ENCODE measurements at places on chromosomes 2 and 18.

DNA sequence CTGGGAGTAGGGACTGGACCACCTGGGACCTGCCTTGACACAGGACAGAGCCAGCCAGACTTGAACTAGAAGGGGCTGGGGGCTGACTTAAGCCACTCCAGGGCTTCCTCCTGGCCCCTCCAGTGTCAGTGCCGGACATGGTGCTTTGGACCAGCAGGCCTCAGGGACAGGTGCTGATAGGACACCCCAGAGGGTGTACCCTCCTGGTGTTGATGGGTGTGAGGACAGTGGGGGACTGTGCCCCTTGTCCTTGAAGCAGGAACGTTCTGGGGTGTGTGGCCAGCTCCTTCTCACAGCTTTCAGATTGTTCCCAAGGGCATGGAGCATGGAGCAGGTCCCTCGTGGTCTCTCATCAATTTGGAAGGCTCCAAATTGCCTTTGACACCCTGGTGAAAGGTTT is 6.8 kb downstream of the MAL start:
- DNase-seq, result no peak

- DNase-seq, result no peak
Measured at GRCh38 chr2:3236300-3237045, 141.1 kb downstream of the EIPR1 start.

GRCh38 chr2:164932377-164932776 is 22.9 kb downstream of the SLC38A11 start:
- no peak for DNase-seq

- DNase-seq, result no peak
Measured at GRCh38 chr2:209380293-209380692, 43.6 kb upstream of the MAP2 start.

- DNase-seq, result no peak
Measured at GRCh38 chr2:200301953-200302858, 4.3 kb upstream of the SPATS2L start.

GRCh38 chr18:37698508-37699040 is 133.0 kb upstream of the CELF4 start:
- no peak for DNase-seq

GRCh38 chr2:205865905-205866441 is 183.7 kb downstream of the NRP2 start:
- DNase-seq, result no peak

DNA sequence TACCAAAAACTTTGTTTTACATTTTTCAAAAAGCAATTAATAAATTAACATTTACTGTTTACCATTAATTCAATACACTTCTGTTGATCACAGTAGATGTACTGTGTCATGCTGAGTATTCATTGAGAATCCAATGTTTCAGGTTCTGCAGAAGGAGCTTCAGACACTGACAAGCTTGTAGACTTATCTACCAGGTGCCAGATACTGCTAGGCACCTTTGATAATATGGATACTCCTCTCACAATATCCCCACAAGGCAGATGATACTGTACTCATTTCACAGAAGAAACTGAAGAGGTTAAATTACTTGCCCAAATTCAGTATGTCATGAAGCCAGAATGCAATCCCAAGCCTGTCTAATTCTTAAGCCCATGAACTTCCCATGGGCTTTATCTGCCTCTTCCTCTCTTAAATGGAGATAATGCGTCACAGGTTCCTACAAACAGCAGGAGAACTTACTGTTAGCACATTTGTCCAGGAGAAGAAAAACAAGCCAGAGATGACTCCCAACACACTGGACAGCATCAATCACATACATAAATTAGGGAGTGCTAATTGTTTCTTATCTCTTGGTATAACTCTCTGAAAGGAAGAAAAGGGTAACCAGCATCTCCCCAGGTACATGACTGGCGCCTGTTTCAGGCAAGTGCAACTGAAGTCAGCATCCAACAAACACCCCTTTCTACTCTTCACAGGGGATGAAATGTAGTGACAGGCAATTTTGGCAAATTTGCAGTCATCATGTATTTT is 27.4 kb downstream of the ITSN2 start:
- no peak for DNase-seq

DNA sequence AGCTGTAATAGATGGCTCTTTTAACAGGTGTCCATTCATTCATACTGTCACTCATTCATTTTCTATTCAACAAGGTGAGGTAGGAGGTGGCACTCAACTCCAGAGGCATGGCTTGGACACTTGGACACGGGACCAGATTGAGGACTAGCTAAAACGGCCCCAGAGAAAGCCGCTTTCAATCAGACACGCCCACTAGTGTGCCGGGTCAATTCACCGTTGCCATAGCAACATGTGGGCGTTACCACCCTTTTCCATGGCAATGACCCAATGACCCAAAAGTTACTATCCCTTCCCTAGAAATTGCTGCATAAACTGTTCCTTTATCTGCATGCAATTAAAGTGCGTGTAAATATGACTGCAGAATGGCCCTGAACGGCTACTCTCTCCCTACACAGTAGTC is 49.2 kb upstream of the LGALSL start:
- DNase-seq, result no peak

- no peak for DNase-seq
Measured at GRCh38 chr2:80377071-80377470, 72.5 kb upstream of the LRRTM1 start.

- no peak for DNase-seq
Measured at GRCh38 chr18:11251229-11251890, 102.0 kb upstream of the PIEZO2 start.

GRCh38 chr2:10097352-10098148 is 17.3 kb upstream of the CYS1 start:
- DNase-seq, result no peak

GRCh38 chr18:36675542-36675941 is 153.3 kb downstream of the TPGS2 start:
- DNase-seq, result no peak

DNA sequence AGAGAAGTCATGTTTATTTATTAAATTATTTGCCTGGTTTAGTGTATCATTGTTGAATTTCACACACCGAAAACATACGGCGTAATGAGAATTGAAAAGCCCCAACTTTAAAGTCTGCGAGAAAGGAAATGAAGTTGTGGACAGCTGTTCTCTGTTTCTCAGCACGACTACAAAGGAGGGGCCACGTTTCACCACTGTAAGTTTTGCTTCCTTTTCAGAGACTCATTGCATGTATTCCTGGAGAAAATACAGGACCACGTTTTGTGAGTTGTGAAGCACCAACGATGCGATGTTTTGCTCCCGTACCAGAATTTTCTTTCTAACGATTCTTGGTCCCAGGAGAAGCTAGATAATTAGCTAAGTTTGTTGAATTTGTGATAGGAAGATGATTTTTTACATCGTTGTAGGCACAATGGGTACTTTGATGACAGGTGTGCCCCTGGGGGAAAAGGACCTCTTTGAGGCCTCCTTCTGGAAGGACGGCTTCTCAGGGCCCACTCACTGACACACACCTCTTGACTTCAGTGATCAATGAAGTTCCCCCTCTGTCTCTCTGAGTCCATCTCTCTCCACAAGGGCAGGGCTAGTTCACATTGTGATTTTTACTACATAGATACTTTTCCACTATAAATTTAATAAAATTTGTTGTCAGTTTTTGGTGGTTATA is 23.7 kb upstream of the ACKR3 start:
- DNase-seq, result no peak

GRCh38 chr2:234259440-234259839 is 208.9 kb downstream of the SPP2 start:
- DNase-seq, result no peak

DNA sequence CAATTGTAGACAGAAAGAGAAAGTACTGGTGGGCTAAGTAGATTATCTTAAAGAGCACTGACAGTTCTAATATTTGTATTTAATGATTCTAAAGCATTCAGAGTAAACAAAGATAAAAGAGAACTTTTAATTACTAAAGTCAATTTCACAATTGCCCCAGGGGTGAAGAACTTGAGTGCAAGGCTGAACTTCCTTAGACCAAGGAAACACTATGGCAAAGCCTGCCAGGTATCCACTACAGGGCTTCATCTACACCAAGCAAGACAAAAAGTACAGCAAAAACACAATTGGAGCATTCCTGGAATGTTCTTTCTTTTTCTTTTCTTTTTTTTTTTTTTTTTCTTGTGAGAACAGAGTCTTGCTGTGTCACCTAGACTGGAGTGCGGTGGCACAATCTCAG is 46.9 kb upstream of the NDUFV2 start:
- DNase-seq, result no peak

GRCh38 chr2:177347570-177347969 is 45.0 kb upstream of the AGPS start:
- DNase-seq, result no peak

GRCh38 chr2:33298233-33298632 is 178.2 kb upstream of the RASGRP3 start:
- no peak for DNase-seq

- no peak for DNase-seq
Measured at GRCh38 chr2:85516653-85517389, 22.1 kb upstream of the MAT2A start.

DNA sequence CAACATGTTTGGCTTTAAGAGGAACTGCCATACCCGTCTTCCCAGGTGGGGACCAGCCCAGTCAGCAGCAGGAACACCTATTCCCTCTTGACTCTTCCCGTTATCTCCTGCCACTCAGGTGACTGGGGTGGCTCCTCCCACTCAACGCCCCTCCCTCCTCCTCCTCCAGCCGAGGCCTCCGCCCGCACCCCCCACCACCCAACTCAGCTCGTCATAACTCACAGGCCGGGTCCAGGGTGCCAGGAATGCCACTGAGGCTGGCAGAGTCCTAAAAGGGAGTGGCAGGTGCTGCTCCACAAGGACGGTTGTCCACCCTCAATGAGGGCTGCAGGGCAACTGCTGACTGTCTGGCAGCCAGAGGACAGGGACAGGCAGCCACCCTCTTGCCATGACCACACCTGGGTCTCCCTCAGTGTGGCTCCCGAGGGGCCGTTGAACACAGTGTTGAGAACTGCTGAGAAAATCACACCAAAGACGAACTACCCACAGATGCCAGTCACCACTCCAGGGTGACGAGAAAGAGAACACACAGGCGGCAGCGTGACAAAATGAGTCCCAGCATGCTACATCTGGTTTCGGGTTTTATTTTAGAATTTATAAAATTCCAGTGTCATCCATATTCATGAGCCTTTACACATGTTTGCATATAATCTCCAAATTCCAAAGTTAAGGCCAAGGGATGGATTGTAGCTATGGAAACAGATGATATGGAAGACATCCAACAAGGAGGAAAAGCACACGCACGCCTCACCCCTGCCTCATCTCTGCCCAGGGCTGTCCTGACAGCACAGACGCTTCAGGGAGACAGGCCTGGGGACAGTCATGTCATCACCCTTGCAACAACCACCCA is 38.5 kb downstream of the ANO7 start:
- no peak for DNase-seq

DNA sequence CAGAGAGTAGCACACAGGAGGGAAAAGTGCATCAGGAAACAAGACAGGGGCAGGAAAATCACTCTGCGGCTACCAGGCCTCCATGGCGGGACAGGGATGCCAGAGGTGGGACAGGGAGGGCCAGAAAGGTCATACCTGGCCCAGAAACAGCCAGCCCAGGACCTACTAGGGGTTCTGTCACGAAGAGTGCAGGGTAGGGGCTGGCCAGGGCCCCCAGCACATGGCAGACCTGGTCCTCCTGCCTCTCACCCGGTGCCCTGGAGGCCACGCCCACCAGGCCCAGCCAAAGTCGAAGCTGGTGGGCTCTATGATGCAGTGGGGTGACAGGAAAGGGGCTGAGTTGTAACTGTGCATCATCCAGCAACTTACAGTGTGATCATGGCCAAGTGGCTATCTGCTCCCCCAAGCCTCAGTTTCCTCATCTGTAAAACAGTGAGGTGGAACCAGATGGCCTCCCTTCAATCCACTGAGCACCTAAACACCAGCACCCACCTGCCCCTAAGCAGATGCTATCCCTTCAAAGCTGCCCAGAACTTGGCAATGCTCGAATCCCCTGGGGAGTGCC is 10.6 kb downstream of the CYP26B1 start:
- no peak for DNase-seq

GRCh38 chr2:148876202-148876594 is 1.2 kb downstream of the KIF5C start:
- DNase-seq, result no peak

- no peak for DNase-seq
Measured at GRCh38 chr2:183541766-183542165, 417.5 kb downstream of the NUP35 start.

- no peak for DNase-seq
Measured at GRCh38 chr18:57057890-57058289, 89.0 kb upstream of the BOD1L2 start.

DNA sequence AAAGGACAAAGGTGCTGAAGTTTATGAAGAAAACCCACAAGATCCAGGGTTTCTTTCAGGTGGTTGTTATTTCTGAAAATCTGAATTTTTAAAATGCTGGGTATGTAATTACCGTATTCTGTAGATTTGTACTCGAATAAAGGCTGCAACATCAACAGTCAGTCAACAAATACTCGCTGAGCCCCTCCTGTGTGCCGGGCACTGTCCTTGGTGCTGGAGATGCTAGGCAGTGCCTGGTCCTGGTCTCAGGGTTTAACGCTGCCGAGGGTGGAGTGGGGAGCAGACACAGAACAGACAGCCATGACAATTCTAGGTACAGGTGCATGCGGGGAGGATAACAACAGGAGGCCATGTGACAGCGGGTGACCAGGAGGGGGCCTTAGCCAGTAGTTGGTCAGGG is 27.2 kb upstream of the PDIA6 start:
- no peak for DNase-seq

- DNase-seq, result no peak
Measured at GRCh38 chr2:10382354-10383061, 65.6 kb downstream of the ODC1 start.

Measured in stimulated activated CD4-positive, alpha-beta T cell treated with anti-CD3 and anti-CD28 coated beads, Interleukin-12 subunit alpha, Interleukin-12 subunit beta, amount 100 ng/mL, for 48 hours (primary cell).